ENCODE measurements at places on chromosomes 12 and 14.

GRCh38 chr14:104974665-104975390 is 3.3 kb downstream of the AHNAK2 start:
- no peak for DNase-seq

- DNase-seq = no peak
Measured at GRCh38 chr14:31275731-31276130, 68.1 kb upstream of the HECTD1 start.

DNA sequence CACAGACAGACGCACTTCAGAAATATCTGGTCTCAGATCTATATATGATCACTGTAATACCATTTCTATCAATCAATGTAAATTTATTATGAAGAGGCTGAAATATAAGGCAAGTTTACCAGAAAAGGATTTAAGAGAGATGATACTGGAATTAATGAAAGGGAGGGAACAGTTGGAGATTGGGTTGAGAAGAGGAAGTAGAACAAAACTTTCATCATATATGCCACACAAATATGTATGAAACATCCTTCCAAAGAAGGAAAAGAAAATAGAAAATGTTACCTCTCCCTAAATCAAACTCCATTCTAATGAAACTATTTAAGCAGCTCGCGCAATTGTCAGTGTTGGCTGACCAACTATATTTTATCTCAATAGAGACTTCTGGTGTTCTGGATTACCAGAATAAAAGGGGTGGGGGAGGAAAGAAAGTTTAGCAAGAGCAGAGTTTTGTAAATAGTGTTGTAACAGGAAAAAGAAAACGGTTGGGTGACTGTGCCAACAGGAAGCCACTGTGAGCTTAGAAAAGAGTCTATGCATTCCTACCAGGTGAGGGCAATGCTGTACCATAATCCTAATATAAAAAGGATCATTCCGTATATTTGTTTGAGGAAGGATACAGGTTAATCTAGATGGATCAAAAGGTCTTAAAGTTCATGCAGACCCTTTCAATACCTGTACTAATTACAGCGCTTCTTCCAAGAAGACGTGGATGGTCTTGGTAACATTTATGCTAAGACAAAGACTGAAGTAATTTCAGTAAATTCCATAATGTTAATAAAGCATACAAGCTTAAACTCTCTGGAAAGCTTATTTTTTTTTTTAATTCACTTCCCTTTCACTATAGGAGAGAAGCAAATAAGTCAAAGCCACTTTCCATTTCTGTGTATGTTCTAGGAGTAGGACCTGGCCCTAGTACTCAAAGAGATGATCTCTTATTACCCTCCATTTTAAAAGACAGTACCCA is 14.5 kb upstream of the LLPH start:
- DNase-seq = no peak

- peak; percentile 40 for DNase-seq
Measured at GRCh38 chr14:101878822-101879528, 85.4 kb upstream of the DYNC1H1 start.

GRCh38 chr12:66697404-66697803 is 18.5 kb upstream of the GRIP1 start:
- no peak for DNase-seq

- DNase-seq = no peak
Measured at GRCh38 chr12:113473942-113474341, 2.3 kb upstream of the LHX5 start.

DNA sequence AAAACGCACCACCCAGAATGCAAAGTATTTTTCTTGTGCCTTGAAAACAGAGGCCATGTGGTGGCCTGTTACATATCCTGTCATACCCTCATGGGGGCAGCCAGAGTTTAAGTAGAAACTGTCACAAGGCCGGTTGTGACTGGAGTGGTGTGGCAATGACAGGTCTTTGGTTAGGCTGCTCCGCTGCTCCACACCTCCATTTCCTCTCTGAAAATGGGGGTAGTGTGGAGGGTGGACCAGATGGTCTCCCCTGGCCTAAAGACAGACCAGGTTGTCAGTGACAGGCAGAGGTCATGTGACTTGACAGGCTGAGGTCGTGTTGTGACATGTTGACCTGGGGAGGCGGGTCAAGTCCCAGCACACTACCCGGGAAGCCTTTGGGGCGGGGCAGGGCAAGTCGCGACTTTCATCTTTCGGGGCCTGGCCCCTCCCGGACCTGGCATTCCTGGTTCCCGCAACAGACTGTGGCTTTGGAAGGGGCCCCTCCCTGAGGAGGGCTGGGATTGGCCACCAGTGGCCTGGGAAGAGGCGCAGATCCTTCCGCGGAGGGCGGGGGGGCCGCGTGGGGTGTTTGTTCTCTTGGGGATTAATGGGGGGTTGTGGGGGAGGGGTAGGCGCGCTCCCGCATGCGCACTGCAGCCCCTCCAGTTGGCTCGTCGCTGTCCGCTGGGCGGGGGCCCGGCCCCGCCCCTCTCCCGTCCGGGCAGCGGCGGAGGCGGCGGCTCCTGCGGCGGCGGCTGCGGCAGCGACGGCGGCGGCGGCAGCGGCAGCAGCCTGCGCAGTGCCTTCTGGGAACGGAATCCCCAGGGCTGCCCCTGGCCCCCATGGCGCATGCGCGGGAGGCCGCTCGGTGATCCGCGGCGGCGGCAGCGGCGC is at the start of gene MBD6:
TSS of gene MBD6 (plus strand) at position 814 of the 876 bp plus-strand sequence. CDS start 1,480 bp downstream, outside the sequence.
- peak; percentile 81 for DNase-seq

DNA sequence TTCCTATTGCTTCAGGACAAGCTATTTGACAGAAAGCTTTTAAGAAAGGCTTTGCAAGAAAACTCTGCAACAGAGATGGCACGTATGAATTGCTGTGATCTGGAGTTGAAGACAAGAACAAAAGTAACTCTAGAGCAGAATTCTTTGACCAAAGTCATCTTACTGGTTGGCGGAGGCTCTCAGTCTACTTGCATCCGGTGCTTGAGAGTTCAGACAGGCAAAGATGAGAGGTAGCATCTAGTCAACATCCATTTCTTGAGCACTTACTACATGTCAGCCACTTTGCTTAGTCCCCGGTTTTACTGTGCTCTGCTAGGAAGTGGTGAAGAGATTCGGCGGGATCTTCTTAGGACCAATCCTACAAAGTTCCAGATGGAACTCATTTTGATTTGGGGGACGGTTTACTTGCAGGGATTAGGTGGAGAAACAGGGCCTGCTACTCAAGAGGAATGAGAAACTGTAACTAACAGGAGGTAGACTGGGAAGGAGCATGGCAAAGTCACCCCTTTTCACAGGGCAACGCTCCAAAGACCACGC is 404 bp upstream of the CCDC91 start:
- DNase-seq = no peak

- DNase-seq = no peak
Measured at GRCh38 chr14:68822132-68822651, 29.3 kb upstream of the ZFP36L1 start.

GRCh38 chr14:94124582-94125377 is 4.6 kb downstream of the IFI27L2 start:
- no peak for DNase-seq
